ENCODE measurements at places on chromosomes 5 and 9. TPM values are rescaled to one million over a fixed set of nuclear protein-coding genes. Genes with fewer than 3 reads are reported as not detected.

MED22 gene
- total RNA-seq: 49.6 TPM

GARNL3 gene
- 7.8 TPM for total RNA-seq

NRARP gene
- total RNA-seq: 7.4 TPM

BRIX1 gene
- 84.8 TPM for total RNA-seq

PCDHA1 gene
- 0.96 TPM for total RNA-seq

DCTN3 gene
- total RNA-seq: 89.4 TPM

CMYA5 gene
- 0.52 TPM for total RNA-seq

STX17 gene
- 20.9 TPM for total RNA-seq

- H3K27me3 ChIP-seq: no peaks in the 10 kb centered on the region
- no peak overlapping the region for H3K4me3 ChIP-seq
- no peaks in the 10 kb centered on the region for H3K36me3 ChIP-seq
- DNase-seq: no peak
- no peaks in the 10 kb centered on the region for H3K4me1 ChIP-seq
Measured at GRCh38 chr5:133519191-133519590, 93.2 kb downstream of the FSTL4 start.

DNA sequence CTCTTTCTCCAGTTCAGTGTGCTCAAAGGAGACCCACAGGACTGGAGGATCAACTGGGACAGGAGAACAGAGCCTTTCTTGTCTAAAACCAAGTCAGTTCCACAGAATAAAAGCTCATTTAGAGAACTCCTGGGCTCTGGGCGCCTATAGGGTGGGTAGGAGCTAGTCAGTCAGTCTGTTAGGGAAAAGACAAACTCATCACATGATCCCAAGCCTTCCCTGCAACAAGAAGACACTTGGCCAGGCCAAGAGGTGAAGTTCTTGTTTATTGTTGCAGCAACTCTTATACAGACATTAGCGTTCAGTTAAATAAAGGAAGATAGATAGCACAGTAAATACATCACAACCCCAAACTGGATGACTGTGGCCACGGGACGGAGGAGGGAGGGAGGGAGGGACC, 102.3 kb downstream of the ENTREP1 start:
- no peak for DNase-seq
- H3K4me3 ChIP-seq: no peak overlapping the region
- no peaks in the 10 kb centered on the region for H3K36me3 ChIP-seq
- H3K4me1 ChIP-seq: no peaks in the 10 kb centered on the region
- no peaks in the 10 kb centered on the region for H3K27me3 ChIP-seq

- no peak overlapping the region for H3K27ac ChIP-seq
- H3K4me3 ChIP-seq: no peak overlapping the region
- peaks cover 10% of the 10 kb centered on the region for H3K4me1 ChIP-seq
- no peaks in the 10 kb centered on the region for H3K27me3 ChIP-seq
Measured at GRCh38 chr9:124624735-124624992, 117.5 kb upstream of the NR5A1 start.

- no peak overlapping the region for H3K4me3 ChIP-seq
- no peak overlapping the region for H3K27ac ChIP-seq
- H3K4me1 ChIP-seq: peaks cover 17% of the 10 kb centered on the region
- H3K27me3 ChIP-seq: no peaks in the 10 kb centered on the region
Measured at GRCh38 chr5:107486489-107486888, 184.2 kb downstream of the EFNA5 start.

DNA sequence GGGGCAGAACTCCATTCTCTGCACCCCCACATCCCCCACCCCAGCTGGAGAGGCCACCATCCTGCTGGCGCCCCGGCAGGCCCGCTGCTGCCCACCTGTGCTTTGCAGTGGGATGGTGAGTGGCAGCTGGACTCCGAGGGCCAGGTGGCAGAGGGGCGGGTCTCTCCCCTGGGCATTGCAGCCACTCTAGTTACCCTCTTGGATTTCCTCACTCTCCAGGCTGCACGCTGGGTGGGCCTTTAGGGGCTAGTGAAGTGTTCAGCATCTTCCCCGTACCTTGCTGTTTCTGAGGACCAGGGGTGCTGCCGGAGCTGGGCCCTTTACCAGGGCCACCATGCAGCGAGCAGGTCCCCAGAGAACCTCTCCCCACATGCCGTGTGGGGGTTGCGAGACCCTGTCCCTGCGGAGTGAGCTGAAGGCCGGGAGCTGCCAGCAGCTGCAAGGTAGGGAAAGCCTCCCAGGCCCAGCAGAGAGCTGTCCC, 88.4 kb upstream of the SH3PXD2B start:
- no peak overlapping the region for H3K27ac ChIP-seq
- H3K4me3 ChIP-seq: no peak overlapping the region
- no peak for DNase-seq
- H3K27me3 ChIP-seq: no peaks in the 10 kb centered on the region
- H3K36me3 ChIP-seq: no peaks in the 10 kb centered on the region

- no peaks in the 10 kb centered on the region for H3K4me1 ChIP-seq
- no peak overlapping the region for H3K27ac ChIP-seq
- no peaks in the 10 kb centered on the region for H3K27me3 ChIP-seq
- no peak for DNase-seq
Measured at GRCh38 chr9:75992482-75993206, 102.2 kb downstream of the PCSK5 start.

- H3K27me3 ChIP-seq: no peaks in the 10 kb centered on the region
- H3K27ac ChIP-seq: no peak overlapping the region
- no peaks in the 10 kb centered on the region for H3K36me3 ChIP-seq
- no peak for DNase-seq
- no peak overlapping the region for H3K4me3 ChIP-seq
Measured at GRCh38 chr9:127769929-127770582, 8.4 kb downstream of the SH2D3C start.

GRCh38 chr5:177526791-177527190, 10.0 kb upstream of the DDX41 start:
- H3K36me3 ChIP-seq: peaks cover 26% of the 10 kb centered on the region
- H3K27me3 ChIP-seq: no peaks in the 10 kb centered on the region
- H3K4me1 ChIP-seq: no peaks in the 10 kb centered on the region
- no peak overlapping the region for H3K4me3 ChIP-seq

DNA sequence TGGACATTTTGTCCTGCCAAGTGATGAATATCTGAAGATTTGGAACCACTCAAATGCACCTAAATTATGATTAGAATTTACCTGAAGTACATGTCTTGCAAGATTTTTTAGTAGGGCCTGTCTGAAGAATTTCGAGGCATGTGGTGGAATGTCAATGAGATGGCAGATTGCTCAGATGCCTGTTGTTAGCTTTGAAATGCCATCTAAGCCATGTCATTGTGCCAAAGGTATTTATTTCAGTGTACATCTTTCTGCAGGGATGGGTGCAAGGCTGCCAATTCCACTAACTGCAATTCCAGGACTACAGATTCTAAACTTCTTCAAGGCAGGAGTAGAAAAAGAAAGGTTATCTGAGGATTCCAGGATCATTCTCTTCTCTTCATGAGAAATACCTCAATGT, 9.1 kb upstream of the GNAQ start:
- H3K36me3 ChIP-seq: no peaks in the 10 kb centered on the region
- H3K4me1 ChIP-seq: peaks cover 20% of the 10 kb centered on the region
- no peak overlapping the region for H3K27ac ChIP-seq
- no peaks in the 10 kb centered on the region for H3K27me3 ChIP-seq

DNA sequence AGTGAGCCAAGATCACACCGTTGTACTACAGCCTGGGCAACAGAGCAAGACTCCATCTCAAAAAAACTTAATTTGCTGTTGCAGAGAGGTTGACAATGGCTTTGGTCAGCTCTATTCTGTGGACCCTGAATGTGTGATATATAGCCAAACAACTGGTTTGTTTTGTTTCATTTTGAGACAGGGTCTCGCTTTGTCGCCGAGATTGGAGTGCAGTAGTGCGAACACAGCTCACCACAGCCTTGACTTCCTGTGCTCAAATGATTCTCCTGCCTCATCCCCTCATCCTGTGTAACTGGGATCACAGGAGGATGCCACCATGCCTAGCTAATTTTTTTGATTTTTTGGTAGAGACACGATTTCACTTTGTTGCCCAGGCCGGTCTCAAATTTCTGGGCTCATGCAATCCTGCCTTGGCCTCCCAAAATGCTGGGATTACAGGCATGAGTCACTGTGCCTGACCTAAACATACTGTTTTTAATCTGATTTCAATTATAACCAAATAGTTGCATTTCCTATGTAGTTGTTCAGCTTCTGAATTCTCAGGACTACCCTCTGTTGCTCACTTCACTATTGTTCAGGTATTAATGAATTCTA, 9.8 kb downstream of the RNF183 start:
- no peak for DNase-seq
- no peaks in the 10 kb centered on the region for H3K4me1 ChIP-seq
- H3K27me3 ChIP-seq: no peaks in the 10 kb centered on the region
- no peak overlapping the region for H3K4me3 ChIP-seq
- H3K27ac ChIP-seq: no peak overlapping the region

DNA sequence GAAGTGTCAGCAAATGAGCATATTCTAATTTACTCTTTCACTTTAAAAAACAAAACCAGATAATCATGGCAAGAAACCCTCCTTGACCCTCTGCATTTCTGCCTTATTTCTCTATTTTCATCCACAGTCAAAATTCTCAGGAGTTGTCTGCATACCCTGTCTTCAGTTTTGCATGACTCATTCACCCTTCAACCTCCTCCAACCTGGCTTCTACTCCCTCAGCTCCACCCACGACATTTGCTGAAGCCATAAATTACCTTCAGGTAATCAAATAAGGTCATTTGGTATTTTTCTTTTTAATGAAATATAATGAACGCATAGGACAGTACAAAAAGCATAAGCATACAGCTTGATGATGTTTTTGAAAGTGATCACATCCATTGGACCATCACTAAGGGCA, 27.8 kb upstream of the SH3GL2 start:
- DNase-seq: no peak
- H3K27me3 ChIP-seq: no peaks in the 10 kb centered on the region
- no peak overlapping the region for H3K4me3 ChIP-seq

GRCh38 chr9:120931231-120932085, 4.9 kb upstream of the TRAF1 start:
- H3K4me3 ChIP-seq: no peak overlapping the region
- H3K27ac ChIP-seq: peak overlapping the region; percentile 38
- DNase-seq: peak; percentile 64
- H3K27me3 ChIP-seq: no peaks in the 10 kb centered on the region
- H3K4me1 ChIP-seq: peaks cover 36% of the 10 kb centered on the region

DNA sequence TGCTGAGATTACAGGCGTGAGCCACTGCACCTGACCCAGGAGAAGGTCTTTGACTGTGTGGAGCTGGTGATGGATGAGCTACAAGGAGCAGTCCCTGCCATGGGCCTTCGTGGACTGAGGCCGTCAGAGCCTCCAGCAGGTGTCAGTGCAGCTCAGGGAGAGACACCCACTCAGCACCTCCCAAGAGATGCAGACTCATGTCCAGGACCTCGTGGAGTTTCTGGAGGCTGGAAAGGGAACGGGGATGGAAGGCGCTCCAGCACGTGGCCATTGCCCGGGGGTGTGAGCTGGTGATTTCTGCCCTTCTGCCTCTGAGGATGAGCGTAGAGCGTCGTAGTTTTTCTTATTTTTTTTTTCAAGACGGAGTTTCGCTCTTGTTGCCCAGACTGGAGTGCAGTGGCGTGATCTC, 9.5 kb downstream of the TOR4A start:
- no peaks in the 10 kb centered on the region for H3K36me3 ChIP-seq
- H3K27me3 ChIP-seq: no peaks in the 10 kb centered on the region
- no peaks in the 10 kb centered on the region for H3K4me1 ChIP-seq
- DNase-seq: peak; percentile 85
- H3K27ac ChIP-seq: no peak overlapping the region
- no peak overlapping the region for H3K4me3 ChIP-seq

- no peak for DNase-seq
- H3K36me3 ChIP-seq: no peaks in the 10 kb centered on the region
- no peak overlapping the region for H3K4me3 ChIP-seq
- no peak overlapping the region for H3K27ac ChIP-seq
- no peaks in the 10 kb centered on the region for H3K4me1 ChIP-seq
- H3K27me3 ChIP-seq: peaks cover 25% of the 10 kb centered on the region
Measured at GRCh38 chr5:152641970-152642805, 237.1 kb upstream of the NMUR2 start.

GRCh38 chr9:99296291-99296951, 74.3 kb downstream of the SEC61B start:
- no peaks in the 10 kb centered on the region for H3K36me3 ChIP-seq
- H3K27me3 ChIP-seq: no peaks in the 10 kb centered on the region
- no peak overlapping the region for H3K4me3 ChIP-seq
- no peak overlapping the region for H3K27ac ChIP-seq

DNA sequence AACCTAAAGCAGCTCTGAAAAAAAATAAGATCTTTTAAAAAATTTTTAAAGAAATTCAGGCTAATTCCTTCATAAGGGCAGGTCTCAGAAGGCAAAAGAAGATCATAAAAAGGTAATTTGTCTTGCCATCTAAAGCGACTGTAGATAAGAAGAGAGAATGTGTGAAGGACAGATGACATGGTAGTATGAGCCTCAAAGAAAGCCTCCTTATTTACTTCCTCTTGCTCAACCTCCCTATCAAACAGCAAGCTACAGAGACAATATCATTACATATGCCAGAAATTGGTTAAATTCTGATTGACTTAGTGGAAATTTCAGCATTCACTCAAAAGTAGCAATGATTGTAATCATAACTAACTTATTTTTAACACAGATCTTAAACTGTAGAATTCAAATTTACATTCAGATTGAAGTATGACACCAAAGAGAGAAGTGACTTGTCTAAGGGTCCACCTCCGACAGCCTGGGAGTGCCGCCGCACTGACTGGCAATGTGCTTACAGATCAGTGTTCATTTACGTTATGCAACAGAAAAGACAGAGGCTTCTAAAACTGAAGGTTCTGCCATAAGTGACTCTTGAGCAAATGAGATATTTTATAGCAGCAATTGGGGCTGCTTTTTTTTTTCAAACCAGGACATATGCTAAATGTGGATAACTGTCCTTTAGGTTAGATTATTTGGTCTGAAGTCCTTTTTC, 132.0 kb downstream of the CEMIP2 start:
- DNase-seq: no peak
- H3K4me3 ChIP-seq: no peak overlapping the region
- no peaks in the 10 kb centered on the region for H3K4me1 ChIP-seq
- H3K36me3 ChIP-seq: no peaks in the 10 kb centered on the region
- no peaks in the 10 kb centered on the region for H3K27me3 ChIP-seq

DNA sequence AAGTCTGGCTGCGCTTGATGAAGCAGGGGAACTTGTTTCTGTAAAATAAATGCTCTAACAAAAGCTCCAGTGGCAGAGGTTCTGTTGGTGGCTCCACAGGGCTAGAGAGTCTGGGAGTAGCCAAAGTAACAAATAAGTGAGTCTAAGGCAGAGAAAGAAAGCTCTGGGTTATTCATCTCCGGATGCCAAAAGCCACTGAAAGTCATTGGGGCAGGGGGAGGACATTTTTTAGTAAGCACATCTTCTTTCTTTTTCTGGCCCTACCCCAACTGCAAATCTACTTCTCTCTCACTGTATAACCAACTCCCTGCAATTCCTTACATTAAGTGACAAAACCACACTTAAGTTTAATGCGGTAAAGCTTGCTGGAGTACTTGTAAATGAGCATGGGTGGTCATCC, 141.6 kb downstream of the INSYN2B start:
- no peak overlapping the region for H3K27ac ChIP-seq
- DNase-seq: no peak
- no peaks in the 10 kb centered on the region for H3K36me3 ChIP-seq

- H3K4me3 ChIP-seq: no peak overlapping the region
- peak; percentile 30 for DNase-seq
- no peaks in the 10 kb centered on the region for H3K27me3 ChIP-seq
- H3K36me3 ChIP-seq: no peaks in the 10 kb centered on the region
- no peaks in the 10 kb centered on the region for H3K4me1 ChIP-seq
- H3K27ac ChIP-seq: no peak overlapping the region
Measured at GRCh38 chr5:138305797-138306196, 25.8 kb downstream of the CDC25C start.

- H3K27me3 ChIP-seq: no peaks in the 10 kb centered on the region
- H3K4me1 ChIP-seq: peaks cover 20% of the 10 kb centered on the region
- H3K4me3 ChIP-seq: no peak overlapping the region
- no peak overlapping the region for H3K27ac ChIP-seq
- no peak for DNase-seq
Measured at GRCh38 chr9:95465115-95465514, 51.7 kb downstream of the PTCH1 start.
